ENCODE measurements at places on chromosomes 6 and 20.
A peak's percentile ranks its signal among the peaks of the same experiment; 100 is the strongest.

GRCh38 chr6:132931936-132932514 is 117.7 kb downstream of the RPS12 start:
- no peak for DNase-seq

- no peak for DNase-seq
These were observed 298.2 kb downstream of the PHACTR1 start for GRCh38 chr6:13014504-13015378.

GRCh38 chr6:56808871-56809359 is 146.0 kb upstream of the BEND6 start:
- DNase-seq = no peak

DNA sequence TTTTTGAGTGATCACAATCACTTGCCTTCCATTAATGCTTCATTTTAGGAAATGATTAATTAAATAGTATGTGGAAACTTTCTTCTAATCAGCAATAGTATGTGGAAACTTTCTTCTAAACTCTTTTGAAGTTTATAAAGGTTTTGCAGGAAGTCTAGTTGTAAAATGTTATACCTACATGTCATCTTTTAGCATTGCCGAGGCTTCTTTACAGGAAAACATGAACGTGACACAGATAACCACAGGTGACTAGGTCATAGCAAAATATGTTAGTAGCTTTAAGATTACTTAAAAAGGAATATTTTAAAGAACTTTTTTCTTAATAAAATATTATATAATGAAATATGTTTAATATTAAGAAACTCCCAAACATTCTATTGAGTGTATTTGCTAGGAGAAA is 56.8 kb downstream of the SMAP1 start:
- DNase-seq = no peak

DNA sequence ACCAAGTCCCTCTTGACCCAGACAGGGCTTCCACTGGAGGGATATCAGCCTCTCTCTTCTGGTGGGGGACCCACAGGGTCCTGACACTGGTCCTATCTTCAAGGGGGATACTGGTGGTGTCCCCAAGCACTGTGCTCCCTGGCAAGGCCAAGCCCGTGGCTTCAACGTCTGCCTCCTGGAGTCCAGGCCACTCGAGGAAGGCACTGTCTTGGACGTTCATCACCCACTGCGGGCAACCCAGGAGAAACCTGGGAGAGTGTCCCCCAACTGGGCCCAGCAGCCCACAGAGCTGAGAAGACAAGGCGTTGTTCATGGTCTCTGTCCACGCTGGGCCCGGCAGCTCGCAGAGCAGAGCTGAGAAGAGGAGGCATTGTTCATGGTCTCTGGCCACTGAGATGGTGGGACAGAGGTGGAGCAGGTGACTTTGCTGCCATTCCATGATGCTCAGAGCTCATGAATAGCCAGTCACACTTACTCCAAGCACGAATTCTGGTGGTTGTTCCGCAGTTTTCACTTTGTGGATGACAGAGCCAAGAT is 37.5 kb upstream of the FRMD1 start:
- no peak for DNase-seq

DNA sequence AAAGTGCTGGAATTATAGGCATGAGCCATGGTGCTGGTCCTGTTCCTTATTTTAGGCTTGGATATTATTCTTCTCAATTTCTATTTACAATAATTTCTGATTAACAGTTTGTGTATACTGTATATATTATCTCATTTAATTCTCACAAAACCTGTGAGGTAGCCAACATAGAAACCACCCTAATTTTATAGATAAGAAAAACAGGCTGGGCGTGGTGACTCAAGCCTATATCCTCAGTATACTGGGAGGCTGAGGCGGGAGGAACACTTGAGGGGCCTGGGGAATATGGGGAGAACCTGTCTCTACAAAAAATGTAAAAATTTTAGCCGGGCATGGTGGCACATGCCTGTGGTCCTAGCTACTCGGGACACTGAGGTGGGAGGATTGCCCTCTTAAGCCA is 3.8 kb upstream of the AFG1L start:
- DNase-seq = no peak

GRCh38 chr20:49534255-49534712 is 33.7 kb downstream of the PTGIS start:
- DNase-seq = peak; percentile 4

DNA sequence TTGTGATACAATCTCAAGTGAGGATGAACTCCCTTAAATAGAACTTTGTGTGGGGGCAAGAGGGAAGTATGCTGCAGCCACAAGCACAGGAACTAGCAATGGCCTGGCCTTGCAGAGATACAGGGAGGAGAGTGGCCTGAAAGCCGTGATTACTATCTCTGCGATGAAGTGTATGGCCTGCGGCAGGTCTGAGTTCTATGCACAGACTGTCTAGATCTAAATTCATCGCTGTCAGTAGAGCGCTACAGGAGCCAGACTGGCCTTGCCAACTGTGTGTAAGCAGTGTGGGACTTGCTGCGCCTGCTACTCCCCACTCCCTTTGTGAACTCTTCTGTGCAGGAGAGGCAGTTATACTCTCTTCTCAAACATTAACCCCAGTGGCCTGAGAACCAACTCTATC is 997.0 kb downstream of the GRIK2 start:
- DNase-seq = no peak

Measured in NCI-H1048 (cell line).